Regular cardiac myocyte (primary cell): ENCODE measurements at places on chromosomes 1 and 21. TPM values are rescaled to one million over a fixed set of nuclear protein-coding genes. Genes with fewer than 3 reads are reported as not detected.

Gene TMEM269
- total RNA-seq: under 0.01 TPM in 1 of 2 replicates, not detected in the other

Gene GBP6
- under 0.01 TPM in 2 replicates for total RNA-seq

Gene ZNF593OS
- total RNA-seq: 0.28 TPM in 1 of 2 replicates, not detected in the other

Gene SPRR3
- not detected in 2 replicates for total RNA-seq

Gene SELE
- total RNA-seq: under 0.01 TPM in 2 replicates

Gene CRYAA
- total RNA-seq: not detected in 2 replicates

Gene NPPA
- total RNA-seq: 0.19 TPM in 1 of 2 replicates, not detected in the other

Gene CFHR2
- not detected in 2 replicates for total RNA-seq

Gene COL11A1
- 5.9 and 17.8 TPM in 2 replicates for total RNA-seq

Gene PLA2G2F
- not detected in 2 replicates for total RNA-seq

Gene NADK
- 31.6 and 39.3 TPM in 2 replicates for total RNA-seq

Gene NR1I3
- not detected in 2 replicates for total RNA-seq

Gene LMX1A
- total RNA-seq: not detected in 2 replicates

Gene STXBP3
- 63.3 and 87.1 TPM in 2 replicates for total RNA-seq

Gene NSUN4
- total RNA-seq: 12.4 and 19.2 TPM in 2 replicates

Gene FCGR3B
- total RNA-seq: not detected in 2 replicates

Gene PODN
- total RNA-seq: 5.6 and 22.3 TPM in 2 replicates

Gene CLCA1
- not detected in 2 replicates for total RNA-seq
